ENCODE measurements at places on chromosomes 13 and 19.
A peak's percentile ranks its signal among the peaks of the same experiment; 100 is the strongest.

- no peak for ATAC-seq
Measured at GRCh38 chr19:18731562-18732008, 48.1 kb downstream of the CRTC1 start.

- ATAC-seq = no peak
Measured at GRCh38 chr13:48902368-48902767, 73.3 kb upstream of the FNDC3A start.

- no peak for ATAC-seq
Measured at GRCh38 chr13:95480791-95481780, 71.4 kb upstream of the CLDN10 start.

- ATAC-seq = no peak
Measured at GRCh38 chr19:19777692-19778091, 43.9 kb downstream of the ZNF506 start.

- ATAC-seq = peak; percentile 34
Measured at GRCh38 chr19:58325311-58326022, 1.3 kb upstream of the ZSCAN22 start.

- no peak for ATAC-seq
Measured at GRCh38 chr19:17834350-17835181, 13.2 kb downstream of the JAK3 start.

DNA sequence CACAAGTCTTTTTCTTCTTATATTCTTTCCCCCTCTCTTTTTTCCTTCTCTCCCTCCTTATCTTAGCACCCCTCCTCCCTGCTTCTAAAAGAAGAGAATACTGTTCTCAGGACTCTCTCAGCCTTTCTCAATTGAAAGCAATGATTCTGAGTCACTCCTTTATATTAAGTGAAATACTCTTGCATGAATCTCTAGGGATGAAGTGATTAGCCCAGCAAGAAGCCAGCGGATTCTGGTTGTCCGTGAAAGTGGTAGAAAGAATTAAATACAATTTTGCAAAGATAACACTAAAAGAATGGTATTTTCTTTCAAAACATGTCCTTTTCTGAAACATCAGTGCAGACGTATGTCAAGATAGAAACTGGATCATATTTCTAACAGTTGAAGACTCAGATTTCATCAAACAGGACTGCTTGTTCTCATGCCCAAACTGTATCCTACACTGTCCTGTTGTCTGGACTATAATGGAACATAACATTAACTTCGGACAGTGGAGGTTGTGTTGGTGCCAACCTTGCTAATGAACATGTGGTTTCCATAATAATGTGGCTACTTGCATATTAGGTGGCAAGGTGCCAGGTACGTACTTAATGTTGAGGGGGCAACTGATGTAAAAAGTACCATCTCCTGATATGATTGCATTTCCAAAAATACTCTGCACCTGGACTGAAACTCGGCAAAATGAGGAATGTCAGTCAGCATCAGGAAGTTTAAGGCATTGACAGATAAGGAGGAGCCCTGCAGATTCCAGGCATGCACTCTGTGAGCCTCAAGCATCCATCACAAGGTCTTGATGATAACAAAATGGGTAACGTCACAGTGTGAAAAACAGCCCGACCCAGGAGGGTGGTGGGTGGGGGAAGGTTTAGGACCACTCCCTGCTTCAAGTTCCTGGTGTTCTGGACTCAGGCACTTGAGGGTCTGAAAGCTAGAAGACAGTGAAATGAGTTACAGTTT lies 357.2 kb downstream of the DLEU7 start:
- ATAC-seq = no peak

DNA sequence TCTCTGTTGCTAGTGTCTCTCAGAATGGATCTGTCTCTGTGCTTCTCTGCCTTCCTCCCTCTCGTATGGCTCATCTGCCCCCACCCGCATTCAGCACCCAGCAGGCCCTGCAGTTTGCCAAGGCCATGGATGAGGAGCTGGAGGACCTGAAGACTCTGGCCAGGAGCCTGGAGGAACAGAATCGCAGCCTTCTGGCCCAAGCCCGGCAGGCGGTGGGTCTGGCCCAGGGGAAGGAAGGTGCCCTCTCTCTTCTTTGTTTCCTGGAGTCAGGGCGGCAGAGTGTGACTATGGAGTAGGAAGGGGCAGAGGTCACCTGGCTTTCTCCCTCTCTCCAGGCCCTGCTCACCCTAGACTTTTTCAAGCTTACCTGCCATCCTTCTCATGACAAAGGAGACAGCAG lies 10.9 kb downstream of the KASH5 start:
- no peak for ATAC-seq

DNA sequence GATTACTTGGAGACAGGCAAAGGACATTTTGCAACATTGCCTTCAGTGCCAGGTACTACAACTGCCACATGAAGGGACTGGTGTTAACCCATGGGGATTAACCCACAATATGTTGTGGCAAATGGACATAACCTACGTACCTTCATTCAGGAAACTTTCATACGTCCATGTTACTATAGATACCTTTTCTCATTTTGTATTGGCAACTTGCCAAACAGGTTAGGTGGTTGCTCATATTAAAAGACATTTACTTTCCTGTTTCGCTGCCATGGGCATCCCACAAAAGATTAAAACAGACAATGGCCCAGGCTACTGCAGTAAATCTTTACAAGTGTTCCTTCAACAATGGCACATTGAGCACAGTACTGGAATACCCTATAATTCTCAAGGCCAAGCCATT lies 925.3 kb downstream of the SLITRK6 start:
- ATAC-seq = peak; percentile 63

DNA sequence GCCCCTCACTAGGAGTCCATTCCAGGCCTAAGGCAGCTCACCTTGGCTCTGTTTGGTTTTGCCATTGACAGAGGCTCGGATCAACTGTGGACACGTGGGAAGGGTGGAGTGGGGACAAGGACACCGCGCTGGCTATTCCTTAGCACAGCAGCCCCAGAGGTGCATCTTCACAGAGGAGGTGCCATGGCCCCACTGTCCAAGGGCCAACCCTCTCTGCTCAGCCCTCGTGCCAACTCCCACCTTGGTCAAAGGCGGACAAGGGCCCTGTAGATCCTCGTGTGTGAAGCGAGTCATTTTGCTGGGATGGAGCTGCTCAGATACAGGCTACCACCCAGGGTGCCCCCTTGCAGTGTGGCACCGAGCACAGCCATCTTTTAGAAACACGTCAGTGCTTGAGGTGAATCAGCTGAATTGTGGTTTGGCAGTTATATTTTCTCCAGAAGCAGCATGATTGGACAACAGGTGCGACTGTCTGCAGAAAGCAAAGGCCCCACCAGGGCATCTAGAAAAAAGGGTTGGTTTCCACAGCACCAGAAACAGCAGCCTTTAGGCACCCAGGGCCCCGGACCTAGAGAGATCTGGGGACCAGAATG lies 192.1 kb upstream of the GPR12 start:
- no peak for ATAC-seq

- ATAC-seq = peak; percentile 46
Measured at GRCh38 chr19:37855098-37855497, 51.3 kb downstream of the WDR87 start.

DNA sequence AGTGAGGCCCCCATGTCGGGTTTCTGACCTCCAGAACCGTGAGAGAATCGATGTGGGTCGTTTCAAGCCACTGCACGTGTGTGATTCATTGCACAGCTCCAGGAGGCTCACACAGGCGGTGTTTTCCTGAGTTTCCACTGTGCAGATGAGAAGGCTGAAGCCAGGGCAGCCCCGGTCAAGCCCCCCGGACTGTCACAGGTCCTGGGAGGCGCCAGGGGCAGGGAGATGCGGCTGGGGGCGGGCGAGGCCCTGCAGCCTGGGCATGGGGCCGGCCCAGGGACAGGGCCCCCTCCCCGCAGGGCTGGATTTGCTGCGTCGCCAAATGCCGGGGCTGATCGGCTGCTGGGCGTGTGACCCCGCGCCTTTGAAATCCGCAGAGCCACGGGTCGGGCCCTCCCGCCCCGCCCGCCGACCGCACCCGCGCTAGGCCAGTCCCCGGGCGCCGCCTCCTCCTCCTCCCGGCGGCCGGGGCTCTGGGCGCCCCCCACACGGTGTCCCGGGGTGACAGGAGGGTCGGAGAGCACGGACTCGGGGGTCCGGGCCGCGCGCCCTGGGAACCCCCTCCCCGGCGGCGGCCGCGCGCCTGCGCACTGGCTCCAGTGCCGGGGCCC lies 9.9 kb upstream of the MKNK2 start:
- ATAC-seq = peak; percentile 45

DNA sequence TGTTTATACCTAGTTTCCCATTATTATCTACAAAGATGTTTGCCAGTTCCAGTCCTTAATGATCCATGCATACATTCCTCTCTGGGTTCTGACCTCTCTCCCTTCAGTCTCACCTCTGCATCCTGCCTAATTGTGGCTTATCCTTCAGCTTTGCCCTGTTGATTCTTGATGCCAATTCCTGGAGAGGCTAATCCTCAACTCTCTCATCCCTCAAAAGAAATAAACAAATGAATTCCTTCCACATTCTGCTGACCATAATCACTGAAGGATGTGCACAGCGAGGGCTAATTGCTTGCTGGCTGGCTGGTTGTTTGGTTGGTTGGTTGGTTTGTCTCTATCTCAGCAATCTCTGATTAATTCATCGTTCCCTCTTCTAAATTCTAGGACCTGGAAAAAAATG lies 113.8 kb downstream of the IRS2 start:
- ATAC-seq = no peak

DNA sequence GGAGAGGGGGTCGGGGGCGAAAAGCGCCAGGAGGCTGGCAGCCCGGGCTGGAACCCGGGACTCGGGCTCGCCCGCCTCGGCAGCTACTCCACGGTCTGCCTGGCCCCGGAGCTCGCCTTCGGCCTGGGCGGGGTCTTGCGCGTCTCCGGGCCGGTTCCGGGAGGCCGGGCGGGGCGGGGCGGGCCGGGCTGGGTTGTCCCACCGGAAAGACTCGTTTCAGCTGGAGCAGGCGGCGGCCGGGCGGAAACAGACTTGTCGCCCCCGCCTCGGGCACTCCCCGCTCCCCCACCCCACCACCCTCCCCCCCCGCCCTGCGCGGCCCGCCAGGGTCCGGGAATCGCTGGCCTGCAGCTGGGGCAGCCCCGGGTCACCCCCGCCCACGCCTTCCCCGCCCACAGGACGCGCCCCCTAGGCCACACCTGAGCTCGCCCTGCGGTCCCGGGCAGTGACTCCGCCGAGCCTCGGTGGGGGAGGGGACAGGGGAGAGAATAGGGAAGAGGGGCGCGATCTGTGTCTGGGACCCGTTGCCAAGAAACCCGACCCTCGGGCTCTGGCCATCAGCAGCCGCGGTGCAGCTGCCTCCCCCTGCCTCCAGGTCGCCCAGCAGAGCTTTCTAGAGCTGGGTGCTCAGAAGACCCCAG lies 109.4 kb downstream of the KCTD15 start:
- ATAC-seq = peak; percentile 92

GRCh38 chr19:44747739-44748425 lies 626 bp upstream of the BCL3 start:
- peak; percentile 36 for ATAC-seq

DNA sequence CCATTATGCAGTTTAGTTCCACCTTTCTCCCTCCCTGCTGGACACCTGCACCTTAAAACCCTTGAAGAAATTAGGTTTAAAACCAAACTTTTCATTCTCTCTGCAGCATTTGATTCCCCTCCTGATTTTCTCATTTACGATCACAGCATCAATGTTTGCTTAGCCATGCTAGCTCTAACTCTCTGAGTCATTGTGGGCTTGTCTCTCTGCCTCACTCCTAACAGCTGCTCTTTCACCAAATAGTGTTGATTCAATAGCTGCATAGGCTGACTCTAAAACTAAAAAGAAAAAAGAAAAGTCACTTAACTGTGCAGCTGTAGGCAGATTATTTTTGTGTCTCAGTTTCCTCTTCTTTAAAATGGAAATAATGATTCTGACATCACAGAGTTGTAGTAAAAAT lies 1124.9 kb downstream of the DIAPH3 start:
- ATAC-seq = no peak
